ENCODE measurements at places on chromosomes 3 and 15. TPM values are rescaled to one million over a fixed set of nuclear protein-coding genes. Genes with fewer than 3 reads are reported as not detected.

DNA sequence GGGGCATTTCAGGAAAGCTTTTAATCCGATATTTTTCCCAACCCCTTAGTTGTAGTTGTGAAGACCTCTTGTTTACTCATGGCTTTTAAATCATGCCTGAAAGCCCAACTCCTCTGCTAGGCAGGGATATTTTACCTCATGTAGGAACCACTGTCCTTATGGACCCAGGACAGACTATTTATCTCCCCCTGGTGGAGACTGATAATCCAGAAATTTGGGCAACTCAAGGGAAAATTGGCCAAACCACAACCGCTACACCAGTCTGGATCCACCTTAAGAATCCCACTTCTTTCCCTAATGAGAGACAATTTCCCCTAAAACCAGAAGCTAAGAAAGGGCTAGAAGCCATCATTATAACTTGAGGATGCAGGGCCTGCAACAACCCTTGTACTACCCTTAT, 248.1 kb upstream of the STAC start:
- DNase-seq = no peak

DNA sequence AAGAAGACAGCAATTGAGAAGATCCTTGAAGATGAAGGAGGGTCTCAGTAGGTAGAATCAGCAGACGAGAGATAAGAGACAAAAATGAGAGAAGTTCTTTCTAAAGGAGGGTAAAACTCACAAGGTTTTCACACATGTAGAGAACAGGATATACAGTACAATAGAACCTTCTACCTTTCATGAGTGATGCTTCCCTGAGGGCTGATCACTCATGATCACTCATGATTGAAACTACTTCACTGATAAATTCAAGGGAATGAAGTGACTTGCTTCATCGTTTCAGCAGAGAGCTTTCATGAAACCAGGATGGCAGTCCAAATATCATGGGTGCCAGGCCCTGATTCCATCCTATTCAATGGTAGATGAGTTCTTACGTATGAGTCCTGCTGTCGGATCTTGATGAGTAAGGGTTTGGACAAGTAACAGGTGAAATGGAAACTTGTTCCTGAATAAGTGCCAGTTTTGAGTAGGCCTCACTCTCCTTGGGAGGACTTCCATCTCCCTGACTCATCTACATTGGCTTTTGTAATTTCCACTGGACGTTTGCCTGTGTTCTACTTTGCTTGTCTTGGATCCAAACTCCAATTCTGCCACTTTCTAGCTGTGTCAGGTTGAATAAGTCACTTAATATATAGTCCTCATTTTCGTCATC, 9.6 kb upstream of the CLDN16 start:
- no peak for DNase-seq

The GOLGA8R gene
- total RNA-seq = 0.92 TPM

DNA sequence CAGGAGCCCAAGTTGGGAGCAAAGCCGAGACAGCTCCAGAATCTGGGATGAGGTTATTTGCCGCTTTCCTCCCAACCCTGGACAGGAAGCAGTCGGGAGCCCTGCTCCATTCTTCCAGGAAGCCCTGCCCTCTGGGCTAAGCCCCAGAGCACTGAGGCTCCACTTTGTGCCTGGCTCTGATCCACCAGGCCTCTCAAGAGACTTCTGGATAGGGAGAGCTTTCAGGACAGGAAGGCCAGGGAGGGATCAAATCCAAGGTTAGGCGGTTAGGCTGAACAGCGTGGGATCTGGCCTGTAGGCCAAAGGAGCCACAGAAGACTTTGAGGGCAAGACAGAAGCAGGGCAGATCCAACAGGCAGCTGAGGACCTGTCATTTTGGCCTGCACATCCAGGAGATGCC, 835 bp downstream of the STOML1 start:
- no peak for DNase-seq

DNA sequence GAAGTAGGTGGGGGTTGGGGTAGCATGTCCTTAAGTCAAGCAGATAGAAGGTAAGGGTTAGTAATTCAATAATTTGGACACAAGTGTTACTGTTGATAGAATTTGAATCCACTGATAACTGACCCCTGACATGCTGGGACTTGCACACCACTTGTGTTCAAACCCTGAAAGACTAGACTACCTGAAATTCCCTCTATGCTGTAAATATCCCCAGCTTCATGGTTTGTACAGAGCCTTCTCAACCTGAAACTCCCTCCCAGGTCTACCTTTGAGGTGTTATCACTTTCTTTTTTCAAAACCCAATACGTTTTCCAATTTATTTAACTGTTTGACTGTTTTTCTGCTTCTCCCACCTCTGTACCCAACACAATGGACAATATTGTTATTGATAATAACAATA, 459.6 kb downstream of the NLGN1 start:
- no peak for DNase-seq

The ADAMTSL3 gene
- total RNA-seq = 0.64 TPM

The FBXO40 gene
- total RNA-seq = not detected

GRCh38 chr3:13221491-13222061, 148.3 kb upstream of the IQSEC1 start:
- DNase-seq = no peak

DNA sequence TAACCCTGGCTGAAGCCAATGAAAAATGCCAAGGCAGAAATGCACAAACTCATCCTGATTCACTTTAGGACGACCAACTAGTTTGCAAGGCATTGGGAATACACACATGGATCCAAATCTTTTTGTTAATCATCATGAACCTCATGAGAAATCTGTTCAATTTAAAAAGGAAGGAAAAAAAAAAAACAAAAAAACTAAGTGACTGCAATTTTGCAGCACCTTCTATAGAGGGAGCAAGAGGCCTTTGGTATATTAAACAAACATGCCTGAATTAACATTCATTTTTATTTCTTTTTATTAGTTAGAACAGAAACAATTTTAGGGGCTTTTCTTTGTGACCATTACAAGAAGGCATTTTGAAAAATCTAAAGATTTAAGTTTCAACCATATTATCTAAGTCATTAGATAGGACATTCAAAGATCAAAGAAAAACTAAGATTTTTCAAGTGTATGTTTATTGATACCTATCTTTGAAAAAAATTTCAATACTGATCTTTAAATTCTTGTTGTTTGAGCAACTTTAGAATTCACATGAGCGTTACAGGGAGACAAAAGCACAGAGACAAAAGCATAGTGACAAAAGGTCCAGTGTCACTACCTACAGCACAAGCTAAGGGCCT, 182.4 kb downstream of the CBLB start:
- no peak for DNase-seq

The SYNPR gene
- not detected for total RNA-seq

The ADAMTS9 gene
- 261 TPM for total RNA-seq

The CCR3 gene
- not detected for total RNA-seq

GRCh38 chr3:24687671-24688070, 193.0 kb upstream of the THRB start:
- DNase-seq = no peak

- no peak for DNase-seq
These were observed 40.6 kb downstream of the FOXB1 start for GRCh38 chr15:60044636-60045270.

The SERINC4 gene
- total RNA-seq = not detected

The GRAMD2A gene
- total RNA-seq = 0.31 TPM

- DNase-seq = no peak
These were observed 14.8 kb upstream of the HDAC11 start for GRCh38 chr3:13465236-13465873.

The TM4SF18 gene
- total RNA-seq = 57.4 TPM

GRCh38 chr3:173892547-173892946, 495.0 kb downstream of the NLGN1 start:
- DNase-seq = no peak

- no peak for DNase-seq
These were observed 28.0 kb downstream of the KLHDC8B start for GRCh38 chr3:49199239-49199899.

The TTLL13 gene
- not detected for total RNA-seq

The GOLGA8O gene
- 0.46 TPM for total RNA-seq

The C3orf85 gene
- total RNA-seq = not detected

DNA sequence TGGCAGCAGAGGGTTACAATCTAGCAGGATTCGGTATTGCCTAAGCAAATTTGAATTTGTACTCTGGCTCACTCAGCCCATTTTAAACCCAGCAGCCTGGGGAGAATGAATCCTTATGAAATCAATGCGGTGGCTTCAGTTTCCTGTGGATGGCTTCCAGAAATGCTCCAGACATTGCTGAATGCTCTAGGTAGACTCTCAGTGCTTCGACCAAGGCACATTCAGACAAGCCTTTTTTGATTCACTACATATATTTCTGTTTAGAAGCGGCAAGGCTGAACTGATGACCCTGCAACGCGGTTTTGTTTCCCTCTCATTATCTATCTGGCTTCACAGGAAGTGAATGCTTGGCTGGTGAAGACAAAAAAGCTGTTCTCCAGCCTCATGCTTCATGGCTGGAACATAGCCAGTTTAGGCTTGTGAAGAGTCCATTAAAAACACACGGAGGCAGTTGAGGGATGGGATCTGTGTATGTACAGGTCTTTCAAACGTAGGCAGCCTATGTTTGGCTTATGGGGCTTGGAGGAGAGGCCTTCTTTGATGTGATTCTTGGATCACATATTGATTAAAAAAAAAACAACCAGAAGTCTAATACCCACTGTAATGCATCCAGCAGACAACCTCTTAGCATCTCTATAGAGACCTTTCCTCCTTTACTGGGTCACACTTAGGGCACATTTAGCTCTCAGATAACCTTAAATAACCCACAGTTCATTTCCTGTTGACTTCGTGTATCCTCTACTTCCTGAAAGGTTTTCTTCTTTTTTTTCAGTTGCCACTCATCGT, 400.2 kb upstream of the TBL1XR1 start:
- DNase-seq = no peak

DNA sequence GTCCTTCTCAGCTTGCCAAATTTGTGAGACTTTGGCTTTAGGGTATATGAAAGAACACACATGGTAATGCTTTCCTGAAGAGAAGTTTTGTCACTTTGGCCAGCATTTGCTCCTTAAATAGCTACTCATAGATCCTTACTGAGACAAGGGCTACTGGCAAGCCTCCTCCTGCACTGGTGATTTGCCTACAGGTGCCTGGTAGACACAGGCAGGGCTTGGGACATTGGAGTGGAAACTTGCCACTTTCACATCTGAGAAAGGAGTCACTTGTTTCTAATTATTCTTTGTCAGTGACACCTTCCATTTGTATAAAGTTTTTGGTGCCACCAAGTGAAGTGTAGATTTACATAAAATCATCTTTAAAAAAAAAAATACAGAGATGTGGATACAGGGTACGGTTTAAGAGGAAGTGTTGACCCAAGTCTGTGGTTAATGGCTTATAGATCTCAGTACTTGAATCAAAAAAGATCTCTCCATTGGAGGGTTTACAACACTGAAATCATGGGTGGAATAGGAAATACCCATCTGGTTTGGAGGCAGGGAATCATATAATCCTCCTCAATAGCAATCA, 132.8 kb upstream of the GADL1 start:
- DNase-seq = no peak

The ETV5 gene
- 40.6 TPM for total RNA-seq

DNA sequence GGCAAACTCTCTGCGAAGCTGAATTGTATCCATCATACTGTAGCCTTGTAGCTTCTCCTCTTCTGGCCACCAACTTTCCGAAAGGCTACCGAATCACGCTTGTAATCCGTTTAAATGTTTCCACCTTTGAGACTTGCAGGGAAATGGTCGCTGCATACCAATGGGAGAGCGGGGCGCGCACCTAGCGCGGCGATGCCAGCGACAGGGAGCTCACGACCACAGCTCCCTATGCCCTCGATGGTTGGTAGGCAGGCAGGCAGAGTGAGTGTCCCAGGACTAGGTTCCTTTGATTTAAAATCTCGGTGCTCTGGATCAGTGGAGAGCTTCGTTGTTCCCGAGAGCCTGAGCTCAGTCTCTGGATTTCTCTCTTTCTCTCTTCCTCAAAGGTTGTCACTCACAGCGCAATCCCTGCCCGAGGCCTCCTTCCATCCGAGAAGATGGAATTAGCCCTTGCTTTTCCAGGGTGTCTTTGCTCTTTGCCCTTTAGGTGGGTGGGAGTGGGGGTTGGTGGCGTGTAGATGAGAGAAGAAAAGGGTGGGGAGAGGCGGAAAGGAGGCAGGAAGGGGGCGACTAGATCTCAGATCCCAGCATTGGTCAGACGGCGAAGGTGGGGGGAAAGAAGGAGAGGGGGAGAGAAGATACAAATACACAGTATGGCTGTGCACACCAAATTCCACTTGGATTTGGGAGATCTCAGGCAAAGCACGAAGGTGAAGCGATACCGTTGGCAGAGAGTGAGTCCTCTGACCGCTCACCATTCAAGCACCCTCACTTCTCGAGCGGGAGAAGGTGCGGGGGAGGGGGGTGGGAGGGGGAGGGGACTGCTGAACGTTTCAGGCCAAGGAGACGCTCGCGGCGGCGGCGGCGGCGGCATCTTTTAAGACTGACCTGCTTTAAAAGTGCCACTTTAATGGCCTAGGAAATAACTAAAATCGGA, at the start of gene SLITRK3:
SLITRK3 (minus strand) TSS at position 745 of the 937 bp plus-strand sequence. CDS start 5,554 bp downstream, outside the sequence.
- peak; percentile 17 for DNase-seq

The TASOR gene
- total RNA-seq = 42.7 TPM

GRCh38 chr3:170440344-170440743, 21.7 kb downstream of the CLDN11 start:
- no peak for DNase-seq

The CAND2 gene
- total RNA-seq = 1.8 TPM

The TNFSF10 gene
- 94.1 TPM for total RNA-seq

The ZSCAN29 gene
- total RNA-seq = 45.5 TPM

- DNase-seq = no peak
These were observed 659.0 kb downstream of the NTRK3 start for GRCh38 chr15:87597346-87598052.

The GALNT15 gene
- 0.08 TPM for total RNA-seq

All from endothelial cell (in vitro differentiated cells).